HFFc6 (cell line): ENCODE measurements at places on chromosomes 16 and 17. TPM values are rescaled to one million over a fixed set of nuclear protein-coding genes. Genes with fewer than 3 reads are reported as not detected.

- peak; percentile 30 for DNase-seq
These were observed at the start of gene ARHGAP44 for GRCh38 chr17:12789481-12790248. ARHGAP44 (plus strand) TSS chr17:12789498; CDS start chr17:12789839, 341 bp downstream.

- DNase-seq: no peak
These were observed 147.4 kb upstream of the RPH3AL start for GRCh38 chr17:499951-500461.

GRCh38 chr17:4205917-4206316 is 57.9 kb downstream of the ANKFY1 start:
- no peak for DNase-seq

Gene UNC119
- total RNA-seq: 30.1 to 44.7 TPM (median 40.7 TPM) in 3 replicates

Gene GRAPL
- not detected in 3 replicates for total RNA-seq
